Activated CD4-positive, alpha-beta T cell treated with anti-CD3 and anti-CD28 coated beads for 4 hours (primary cell): ENCODE measurements at places on chromosomes 7 and 10.

- no peak for DNase-seq
These were observed 34.6 kb downstream of the ADAM12 start for GRCh38 chr10:126353666-126354065.

- DNase-seq, result no peak
These were observed 21.6 kb upstream of the OTUD1 start for GRCh38 chr10:23417254-23417653.

- DNase-seq, result no peak
These were observed 696.7 kb downstream of the LRMDA start for GRCh38 chr10:76127984-76128589.

GRCh38 chr10:78928330-78928729 is 140.4 kb upstream of the ZMIZ1 start:
- no peak for DNase-seq

DNA sequence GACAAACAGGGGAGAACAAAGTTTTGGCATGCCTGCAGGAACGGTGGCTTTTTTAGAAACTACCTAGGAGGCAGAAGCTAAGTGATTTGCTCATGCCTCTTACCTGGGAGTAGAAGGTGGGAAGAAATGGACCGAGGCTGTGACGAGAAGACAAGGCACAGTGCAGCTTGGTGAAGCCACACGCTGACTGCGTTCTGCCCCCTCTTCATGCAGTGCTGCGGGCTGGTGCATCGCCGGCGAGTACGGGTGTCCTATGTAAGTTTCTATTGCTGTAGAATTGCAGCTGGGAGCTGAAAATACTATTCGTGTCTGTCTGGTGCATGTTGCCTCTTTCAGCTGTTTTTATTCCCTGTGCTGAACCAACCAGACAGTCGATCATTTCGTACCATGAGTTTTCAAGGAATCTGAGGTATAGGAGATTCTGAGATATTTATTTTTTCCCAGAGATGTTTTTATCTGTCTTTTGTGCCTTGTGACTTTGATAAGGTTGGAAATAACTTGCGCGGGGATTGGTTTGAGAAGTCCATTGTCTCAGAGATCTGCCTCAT is 120.9 kb downstream of the CACNB2 start:
- no peak for DNase-seq

GRCh38 chr7:45589061-45589460 is 14.9 kb downstream of the ADCY1 start:
- DNase-seq, result no peak

DNA sequence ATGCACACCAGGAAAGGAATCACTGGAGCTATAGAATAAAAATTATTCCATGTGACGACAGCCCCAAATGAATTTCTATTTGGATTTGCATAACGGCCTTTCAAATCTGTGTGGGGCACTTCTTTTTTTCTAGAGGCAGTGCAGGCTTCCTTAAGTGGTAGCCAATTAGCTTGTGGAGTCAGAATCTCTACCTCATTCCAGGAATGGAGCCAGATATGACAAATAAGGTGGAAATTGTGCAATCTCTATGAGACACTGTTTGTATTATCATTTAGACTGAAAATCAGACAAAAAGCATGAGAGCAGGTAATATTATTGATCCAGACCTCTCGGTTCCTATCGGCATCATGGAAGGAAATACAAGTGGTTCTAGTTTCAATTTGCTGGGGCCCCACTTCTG is 78.7 kb downstream of the BEND7 start:
- no peak for DNase-seq

GRCh38 chr7:154911862-154912455 is 91.0 kb downstream of the PAXIP1 start:
- DNase-seq, result no peak

- DNase-seq, result no peak
These were observed 339.1 kb downstream of the HGF start for GRCh38 chr7:81430761-81431160.

DNA sequence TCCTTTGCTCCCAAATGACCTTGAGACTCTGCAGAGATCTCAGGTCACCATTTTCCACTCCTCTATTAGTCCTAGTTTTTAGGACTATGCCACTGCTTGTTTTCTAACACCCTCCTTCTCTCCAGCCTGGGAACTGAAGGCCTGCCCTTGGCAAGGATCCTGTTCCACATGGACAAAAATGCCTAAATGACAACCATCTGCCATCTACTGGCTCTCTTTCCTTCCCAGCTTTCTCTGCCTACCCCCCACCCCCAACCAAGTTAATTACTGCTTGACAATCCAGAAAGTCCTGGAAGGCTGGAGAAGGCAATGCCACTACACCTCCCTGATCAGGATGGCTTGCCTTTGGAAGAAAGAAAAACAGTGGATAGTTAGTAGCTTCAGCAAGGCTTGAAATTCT is 44.8 kb upstream of the SP8 start:
- DNase-seq, result no peak

GRCh38 chr7:129951226-129952085 is 1.3 kb downstream of the UBE2H start:
- no peak for DNase-seq

GRCh38 chr7:73971704-73972341 is 56.1 kb upstream of the ELN start:
- DNase-seq, result no peak

DNA sequence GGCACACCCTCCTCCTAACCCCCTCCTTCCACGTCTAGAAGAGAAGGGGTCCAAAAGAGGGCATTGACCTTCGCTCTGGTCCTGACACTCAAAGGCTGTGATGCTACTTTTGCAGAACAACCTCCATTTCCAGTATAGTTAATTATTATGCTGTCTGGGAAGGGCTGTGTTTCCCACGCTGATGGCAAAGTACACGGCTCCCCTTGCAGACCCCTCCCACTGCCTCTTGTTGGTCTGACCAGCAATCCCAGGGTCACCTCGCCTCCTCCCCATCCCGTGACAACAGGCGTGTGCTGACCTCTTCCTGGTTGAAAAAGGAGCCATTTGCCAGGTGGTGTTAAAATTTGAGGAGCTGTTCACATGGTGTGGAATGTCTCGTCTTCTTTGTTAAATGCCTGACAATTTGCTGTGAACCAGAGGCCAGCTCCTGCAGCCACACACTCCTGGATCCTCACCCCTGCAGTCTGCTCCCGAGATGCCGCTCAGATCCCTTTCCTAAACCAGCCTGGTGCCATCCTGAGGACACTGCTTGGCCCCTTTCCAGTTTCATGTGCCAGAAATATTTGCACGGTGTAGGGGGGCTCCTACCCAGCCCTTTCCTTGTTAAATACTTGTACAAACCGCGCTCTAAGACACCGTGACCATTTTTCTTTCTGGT is 321.7 kb downstream of the WDR37 start:
- DNase-seq, result no peak

GRCh38 chr7:98038321-98038720 is 48.3 kb upstream of the OCM2 start:
- DNase-seq, result no peak

DNA sequence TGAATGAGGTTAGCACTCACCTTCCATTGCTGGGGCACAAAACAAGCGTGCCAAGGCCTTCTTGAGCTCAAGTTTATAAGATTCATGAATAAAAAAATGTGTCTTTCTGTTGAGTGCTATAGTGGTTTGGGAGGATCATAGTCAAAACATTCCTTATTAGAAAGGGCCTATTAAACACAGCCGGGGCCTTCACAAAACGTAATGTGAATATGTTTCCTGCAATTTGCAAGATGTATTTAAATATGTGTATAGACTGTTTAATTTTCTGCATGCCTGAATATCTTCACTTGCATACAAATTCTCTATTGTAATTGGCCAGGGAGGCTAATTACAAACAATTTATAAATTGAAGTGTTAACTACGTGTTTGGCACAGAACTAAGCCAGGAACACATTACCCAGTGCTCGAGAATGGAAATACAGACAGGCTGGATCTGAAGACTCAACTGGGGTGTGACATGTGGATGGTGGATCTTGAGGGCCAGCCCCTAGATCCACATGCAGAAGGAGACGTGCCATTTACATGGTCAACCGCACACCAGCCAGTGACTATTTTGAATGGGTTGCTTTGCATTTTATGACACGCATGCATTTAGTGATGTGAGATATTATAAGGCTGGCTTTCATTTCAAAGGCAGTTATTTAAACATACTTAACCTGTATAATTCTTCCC is 31.3 kb downstream of the LYZL2 start:
- no peak for DNase-seq

DNA sequence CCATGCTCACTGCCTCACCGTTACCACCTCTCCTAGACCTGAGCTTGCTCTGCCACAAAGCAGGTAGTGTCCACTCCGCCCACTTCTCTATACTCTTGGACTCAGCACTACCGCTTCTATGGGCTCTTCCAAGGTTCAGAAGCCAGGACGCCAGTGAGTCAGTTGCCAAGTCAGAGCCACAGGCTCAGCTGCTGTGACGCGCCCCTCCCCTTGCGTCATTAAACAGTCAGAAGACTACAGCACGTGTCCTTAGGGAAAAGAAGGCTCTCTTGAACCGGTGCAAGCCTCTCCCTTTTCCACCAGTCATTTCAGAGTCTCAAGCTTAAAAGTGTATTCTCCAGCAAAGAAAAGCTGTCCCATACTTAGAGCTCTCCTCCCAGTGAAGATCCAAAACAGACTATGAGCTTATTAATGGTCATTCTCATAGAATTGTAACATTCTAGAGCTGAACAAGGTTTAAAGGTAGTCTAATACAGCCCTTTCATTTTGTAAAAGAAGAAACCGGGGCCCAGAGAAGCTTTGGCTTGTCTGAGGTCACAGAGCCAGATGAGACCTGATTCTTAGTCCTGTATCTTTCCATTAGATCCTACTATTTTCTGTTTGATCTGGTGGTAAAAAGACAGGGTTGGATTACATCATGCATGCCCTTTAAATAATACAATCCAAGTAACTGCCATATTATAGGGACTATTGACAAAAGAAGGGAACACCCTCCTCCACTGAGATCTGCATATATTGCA is 40.9 kb upstream of the MET start:
- DNase-seq, result no peak

DNA sequence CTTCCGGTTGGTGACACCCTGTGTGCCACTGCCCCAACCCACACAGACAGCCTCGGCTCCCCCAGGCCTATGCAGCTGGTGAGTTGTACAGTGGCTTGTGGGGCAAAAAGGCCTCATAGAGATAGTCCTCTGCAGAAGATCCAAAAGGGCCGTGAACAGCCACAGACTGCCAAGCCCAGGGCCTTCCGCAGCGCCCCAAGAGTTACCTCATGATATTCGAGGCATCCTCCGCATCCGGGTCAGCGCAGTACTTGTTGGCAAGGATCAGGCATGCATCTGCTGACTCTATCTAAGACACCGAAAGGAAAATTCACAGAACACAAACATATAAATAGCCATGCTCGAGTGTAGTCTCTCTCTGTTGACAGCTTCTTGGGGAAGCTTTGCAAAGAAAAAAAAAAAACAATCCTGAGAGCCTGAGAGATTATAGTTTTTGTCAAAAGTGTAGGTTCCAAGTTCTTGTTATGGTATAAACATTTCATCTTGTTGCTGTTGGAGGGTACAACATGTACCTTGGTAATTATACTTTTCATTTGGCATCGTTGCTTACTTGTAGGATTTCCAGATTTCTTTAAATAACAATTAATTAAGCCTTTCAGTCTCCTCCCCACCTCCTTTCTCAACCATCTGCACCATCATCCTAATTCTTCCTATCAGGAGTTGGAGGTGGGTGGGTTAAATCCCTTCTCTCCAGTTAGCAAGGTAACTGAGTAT is 553.0 kb downstream of the KCNMA1 start:
- no peak for DNase-seq

- no peak for DNase-seq
These were observed 4.1 kb upstream of the RASSF4 start for GRCh38 chr10:44955413-44956070.

DNA sequence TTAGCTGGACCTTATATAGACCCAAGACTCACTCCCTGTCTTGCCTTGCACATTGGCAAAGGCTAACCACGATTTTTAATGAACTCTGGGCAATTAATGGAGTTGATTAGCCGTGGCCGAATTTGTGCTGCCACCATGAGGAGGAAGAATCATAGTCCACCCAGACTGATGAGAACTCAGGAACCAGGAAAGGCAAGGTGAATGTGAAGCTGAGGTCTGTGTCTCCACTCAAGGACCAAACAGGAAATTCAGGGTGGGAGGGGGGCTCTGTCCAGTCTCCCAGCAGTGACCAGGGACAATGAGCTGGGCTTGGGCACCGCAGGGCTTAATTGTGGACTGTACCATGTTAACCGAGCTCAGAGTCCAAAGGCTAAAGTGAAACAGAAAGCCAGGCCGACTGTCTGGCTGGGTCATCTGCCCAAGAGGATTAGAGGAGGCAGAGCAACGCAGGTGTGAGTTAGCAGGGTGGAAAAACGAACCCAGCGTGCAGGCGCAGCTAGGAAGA is 127.0 kb upstream of the JCAD start:
- DNase-seq, result no peak

DNA sequence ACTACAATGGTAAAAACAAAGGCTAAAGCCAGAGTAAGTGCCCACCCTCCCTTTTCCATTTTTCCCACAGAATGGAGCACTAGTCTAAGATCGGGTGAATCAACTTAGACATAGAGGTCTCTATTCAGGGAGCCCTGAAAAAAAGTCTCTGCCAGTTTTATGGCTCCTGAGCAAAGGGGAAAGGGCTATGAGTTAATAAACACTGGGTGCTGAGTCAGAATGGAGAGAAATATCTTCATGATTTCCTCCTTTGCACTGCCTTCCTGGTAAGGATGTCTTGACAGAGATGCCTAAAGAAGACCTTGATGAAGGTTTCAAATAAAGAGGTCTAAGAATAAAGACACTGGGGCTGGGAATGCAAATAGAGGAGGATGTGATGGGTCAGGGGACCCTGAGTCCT is 607.4 kb upstream of the MBL2 start:
- DNase-seq, result no peak

- DNase-seq, result no peak
These were observed 289.9 kb upstream of the LRGUK start for GRCh38 chr7:133837224-133837623.

- DNase-seq, result no peak
These were observed 1.5 kb downstream of the GSDME start for GRCh38 chr7:24755541-24756407.

DNA sequence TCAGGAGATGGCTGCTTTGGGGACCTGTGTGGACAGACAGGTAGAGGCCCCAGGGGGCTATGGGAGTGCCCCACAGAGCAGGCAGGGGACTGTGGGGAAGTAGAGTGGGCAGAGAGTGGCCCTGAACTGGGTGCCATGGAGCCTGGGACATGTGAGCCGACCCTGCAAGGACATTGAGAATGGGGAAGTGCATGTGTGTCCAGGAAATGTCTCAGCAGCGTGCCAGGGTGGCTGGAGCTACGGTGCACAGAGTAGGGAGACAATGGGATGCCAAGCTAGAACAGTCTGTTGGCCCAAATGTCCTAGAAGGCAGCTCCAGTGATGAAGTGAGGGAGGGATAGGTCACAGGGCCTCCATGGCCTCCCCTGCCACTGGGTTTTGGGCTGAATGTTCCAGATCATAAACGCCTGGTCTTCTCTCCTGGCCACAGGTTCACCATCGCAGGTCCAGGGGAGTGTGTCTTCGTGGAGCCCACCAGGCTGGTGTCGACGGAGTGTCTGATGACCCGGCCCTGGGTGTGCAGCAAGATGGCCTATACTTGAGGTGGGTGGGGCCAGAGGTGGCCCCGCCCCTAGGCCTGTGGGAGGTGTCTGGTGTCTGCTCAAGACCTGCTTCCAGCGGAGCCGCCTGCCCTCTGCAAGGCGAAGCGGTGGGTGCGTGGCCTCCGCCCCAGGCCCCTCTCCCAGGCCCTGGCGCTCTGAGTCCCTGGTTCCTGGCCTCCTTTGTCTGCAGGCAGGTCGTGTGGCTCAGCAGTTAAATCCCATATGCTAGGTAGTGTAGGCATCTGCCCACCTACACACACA is 20.5 kb downstream of the CLEC2L start:
- DNase-seq, result no peak
